Stimulated activated CD8-positive, alpha-beta memory T cell treated with anti-CD3 and anti-CD28 coated beads, Interleukin-4, amount 100 ng/mL, for 1 hour (primary cell): ENCODE measurements at places on chromosomes 13 and 19.

DNA sequence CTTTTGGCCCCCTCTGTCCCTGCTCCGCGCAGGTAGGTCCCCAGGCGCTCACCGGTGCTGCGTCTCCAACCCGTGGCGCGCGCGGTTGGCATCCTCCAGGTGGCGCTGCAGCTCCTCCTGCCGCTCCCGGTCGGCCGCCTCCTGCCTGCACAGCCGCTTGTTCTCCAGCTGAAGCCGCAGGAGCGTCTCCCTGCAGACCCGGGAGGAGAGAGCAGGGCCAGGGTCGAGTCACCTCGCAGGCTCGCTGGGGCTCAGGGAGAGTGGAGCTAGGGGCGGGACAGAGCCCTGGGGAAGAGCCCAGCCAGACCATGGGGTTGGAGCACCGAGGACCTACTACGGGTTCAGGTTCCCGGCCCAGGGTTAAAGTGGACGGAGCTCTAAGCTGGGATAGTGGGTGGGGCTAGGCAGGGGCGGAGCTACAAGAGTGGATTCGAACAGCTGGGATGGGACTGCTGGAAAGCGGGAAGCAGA lies 9.3 kb downstream of the HOOK2 start:
- DNase-seq: no peak

DNA sequence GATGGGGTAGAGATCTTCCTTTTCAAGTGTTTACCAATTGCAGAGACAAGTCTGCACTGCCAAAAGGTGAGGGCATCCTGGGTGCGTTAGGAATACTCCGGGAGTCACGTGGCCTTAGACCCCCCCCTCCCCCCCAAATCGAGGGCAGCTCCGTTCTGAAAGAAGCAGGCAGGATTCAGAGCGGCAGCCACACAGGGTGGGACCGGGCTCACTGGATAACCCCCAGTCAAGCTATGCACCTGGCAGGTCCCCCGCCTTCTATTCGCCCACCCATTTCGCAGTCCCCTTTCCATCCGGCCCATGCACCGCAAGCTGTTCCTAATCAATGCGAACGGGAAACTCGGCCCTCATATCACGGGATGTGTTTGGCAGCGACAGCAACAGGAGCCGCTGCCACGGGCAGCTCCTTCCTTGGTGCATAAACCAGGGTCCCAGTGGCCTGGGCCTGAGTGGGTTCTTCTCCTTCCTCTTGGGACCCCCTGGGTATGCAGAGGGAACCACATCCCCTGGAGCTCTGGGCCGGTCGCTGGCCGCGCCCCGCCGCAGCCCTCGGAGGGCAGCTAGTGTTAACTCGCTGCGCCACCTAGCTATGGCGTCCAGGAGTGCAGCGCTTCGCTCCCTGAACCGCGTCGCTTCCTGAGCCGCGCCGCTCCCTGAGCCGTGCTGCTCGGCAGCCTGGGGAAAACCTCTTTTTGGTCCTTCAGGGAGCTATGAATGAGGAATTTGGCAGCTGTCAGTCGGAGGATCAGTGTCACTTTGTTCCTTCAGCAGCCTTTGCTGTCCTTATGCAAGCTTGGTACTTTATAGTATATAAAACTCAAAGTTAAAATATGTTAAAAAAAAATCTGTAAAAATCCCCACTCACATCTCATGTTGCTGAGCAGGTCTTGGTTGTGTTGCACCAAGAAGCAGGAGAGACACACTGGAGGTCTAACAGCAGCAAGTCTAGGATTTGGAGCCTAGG lies 41.4 kb downstream of the LYL1 start:
- peak; percentile 55 for DNase-seq

DNA sequence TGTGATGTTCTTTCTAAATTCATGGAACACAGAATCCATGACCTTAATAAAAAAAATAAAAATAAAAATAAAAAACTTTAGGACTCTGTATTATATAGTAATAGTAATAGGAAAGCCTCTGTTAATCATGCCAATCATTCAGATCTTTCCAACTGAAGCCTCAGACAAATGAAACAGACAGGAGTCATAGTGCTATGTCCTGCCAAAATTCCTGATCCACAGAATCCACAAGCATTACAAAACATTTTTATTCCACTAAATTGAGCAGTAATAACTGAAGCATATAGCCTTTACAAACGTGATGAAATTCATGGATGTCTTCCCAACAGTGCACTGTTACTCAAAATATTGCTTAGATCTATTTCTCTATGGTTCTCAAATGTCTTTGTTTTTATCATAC lies 820.6 kb upstream of the PCDH9 start:
- no peak for DNase-seq

GRCh38 chr19:39110263-39110967 lies 15.2 kb upstream of the PAK4 start:
- peak; percentile 50 for DNase-seq

DNA sequence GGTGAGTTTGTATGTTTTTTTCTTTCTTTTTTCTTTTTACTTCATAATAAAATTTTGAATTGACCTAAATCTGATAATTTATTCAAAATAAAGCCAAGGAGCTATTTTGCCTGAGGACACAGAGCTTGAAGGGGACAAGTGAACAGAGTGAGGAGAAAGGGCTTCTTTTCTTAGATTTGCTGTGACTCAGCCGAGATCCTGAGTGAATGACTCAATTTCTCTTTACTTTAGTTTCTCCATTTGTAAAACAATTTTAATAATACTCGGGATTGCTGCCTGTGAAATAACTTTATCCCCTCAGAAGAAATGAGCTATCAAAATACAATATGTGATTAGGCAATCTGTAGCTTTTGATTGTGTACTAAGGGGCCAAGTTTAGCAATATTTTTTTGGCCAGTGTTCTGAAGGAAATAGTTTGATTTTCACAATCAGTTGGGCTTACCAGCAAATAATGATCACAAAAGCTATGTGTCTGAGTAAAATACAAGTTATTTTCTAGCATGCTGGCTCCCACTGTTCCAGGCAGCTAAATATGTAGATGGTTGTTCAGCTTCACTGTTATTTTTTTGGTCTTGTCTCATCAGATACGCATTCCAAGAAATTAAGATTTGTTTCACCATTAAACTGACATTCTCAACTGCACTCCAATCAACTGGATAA lies 437.5 kb downstream of the FGF9 start:
- DNase-seq: no peak

DNA sequence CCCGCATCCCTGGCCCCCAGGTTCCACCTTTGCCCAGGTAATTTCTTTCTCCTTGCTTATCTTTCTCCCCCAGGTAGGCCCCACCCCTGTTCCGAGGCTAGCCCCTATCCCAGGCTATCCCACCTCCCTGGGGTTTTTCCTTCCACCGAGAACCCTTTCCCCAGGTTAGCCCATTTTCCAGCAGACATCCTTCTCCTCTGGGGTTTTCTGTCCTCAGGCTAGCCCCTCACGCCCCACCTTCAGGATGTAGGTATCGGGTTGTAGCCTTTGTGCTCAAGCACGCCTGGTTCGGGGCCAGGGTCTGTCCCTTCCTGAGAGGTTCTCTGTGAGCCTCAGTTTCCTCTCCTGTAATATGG lies 837 bp downstream of the FSD1 start:
- no peak for DNase-seq

DNA sequence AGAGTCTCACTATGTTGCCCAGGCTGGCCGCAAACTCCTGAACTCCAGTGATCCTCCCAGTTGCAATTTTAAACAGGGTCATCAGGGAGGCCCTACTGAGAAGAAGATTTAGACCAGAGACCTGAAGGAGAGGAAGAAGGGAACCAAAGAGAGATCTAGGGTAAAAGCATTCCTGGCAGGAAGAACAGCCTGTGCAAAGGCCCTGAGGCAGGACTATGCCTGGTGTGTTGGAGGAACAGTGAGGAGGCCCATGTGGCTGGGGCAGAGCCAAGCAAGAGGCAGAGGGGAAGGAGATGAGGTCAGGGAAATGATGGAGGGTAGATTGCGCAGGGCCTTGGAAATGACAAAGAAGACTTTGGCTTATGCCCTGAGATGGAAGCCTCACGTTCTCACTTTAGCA lies 34.5 kb downstream of the TINCR start:
- no peak for DNase-seq

- peak; percentile 66 for DNase-seq
Observed at GRCh38 chr19:49391581-49392399, 3.7 kb downstream of the KASH5 start.

- DNase-seq: peak; percentile 96
Observed at GRCh38 chr19:48321372-48321621, 4.1 kb upstream of the EMP3 start.

DNA sequence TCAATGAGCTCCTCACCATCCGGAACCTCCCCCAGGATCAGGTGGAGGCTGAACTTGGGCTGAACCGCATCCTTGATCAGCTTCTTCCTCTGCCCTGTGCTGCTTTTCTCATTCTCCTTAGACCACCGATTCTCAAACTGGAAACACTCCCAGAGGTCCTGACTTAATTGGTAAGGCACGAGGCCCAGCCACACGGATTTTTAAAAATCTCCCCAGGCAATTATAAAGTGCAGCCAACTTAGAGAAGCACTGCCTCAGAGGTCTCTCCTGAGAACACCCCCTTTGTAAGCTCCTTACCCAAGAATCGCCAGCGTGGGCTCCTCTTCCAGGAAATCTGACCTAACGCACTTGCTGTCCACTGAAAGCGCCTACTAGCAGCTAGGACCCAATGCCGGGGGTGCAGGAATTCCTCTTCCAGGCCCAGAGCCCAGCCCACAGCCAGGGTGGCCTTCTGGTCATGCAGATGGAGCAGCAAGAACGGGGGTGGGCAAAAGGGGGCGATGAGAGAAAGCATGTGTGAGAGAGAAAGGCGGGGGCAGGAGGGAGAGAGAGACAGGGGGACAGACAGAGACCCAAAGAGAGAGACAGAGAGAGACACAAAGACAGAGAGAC lies 66.9 kb upstream of the CACNA1A start:
- DNase-seq: no peak

DNA sequence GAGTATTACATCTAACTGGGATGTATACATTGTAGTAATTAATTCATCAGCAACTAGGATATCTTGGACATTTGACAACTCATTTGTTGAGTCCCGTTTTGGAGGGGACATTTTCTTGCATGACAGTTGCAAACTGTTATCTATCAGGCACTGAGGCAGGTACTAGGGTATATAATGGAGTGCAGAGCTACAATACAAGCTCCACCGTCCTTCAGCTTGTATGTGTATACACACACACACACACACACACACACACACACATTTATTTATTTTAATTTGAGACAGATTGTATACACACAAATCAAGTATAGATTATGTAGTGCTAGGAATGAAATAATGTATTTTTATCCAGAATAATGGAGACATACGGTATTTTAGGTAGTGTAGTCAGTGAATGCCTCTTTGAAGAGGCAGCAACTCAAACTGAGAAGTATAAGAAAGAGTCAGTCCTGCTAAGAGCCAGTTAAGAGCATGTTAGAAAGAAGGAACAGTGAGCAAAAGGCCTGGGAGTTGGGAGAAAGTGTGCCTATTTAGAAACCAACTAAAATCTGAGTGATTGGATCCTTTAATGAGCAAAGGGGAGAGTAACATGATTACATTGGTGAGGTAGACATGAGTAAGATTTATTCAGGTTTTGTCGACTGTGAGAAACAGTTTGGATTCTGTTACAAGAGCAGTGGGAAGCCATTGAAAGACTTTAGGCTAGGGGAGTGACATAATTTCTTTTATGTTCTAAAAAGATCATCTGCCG lies 74.5 kb downstream of the NBEA start:
- DNase-seq: no peak

DNA sequence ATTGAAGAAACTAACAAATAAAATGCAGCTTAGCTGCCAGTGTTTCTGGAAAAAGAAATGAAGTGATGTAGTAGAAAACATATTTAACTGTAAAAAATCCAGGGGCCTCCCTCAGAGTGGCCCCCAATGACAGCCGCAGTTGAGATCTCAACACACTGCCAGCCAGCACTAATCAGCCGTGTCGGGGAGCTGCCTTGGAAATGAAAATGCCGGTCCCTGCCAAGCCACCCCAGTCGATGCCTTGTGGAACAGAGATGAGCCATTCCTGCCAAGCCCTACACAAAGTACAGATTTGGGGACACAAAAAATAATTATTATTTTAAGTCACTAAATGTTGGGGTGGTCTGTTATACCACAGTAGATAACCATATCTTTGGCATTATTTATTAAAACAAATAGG lies 1342.4 kb downstream of the EFNB2 start:
- DNase-seq: no peak

DNA sequence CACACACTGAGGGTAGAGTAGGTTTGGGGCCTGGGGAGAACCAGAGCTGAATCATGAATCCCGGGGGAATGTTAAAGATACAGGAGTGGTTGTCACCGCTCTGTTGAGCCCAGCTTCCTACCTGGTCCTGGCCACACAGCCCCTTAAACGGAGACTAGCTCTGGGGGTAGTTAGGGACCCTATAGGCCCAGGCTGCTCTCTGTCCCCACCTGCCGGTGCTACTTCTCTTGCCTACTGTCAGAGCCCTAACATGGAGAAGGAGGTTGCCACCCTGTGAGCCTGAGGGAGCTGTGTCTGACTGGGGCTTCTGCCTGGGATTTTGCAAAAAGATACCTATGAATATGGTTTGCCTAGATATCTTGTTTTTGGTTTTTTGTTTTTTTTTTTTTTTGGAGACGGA lies 36.6 kb upstream of the ZNF429 start:
- DNase-seq: no peak

GRCh38 chr13:43669101-43669500 lies 117.7 kb downstream of the ENOX1 start:
- no peak for DNase-seq
